T47D (cell line): ENCODE measurements at places on chromosomes 1 and 21.

DNA sequence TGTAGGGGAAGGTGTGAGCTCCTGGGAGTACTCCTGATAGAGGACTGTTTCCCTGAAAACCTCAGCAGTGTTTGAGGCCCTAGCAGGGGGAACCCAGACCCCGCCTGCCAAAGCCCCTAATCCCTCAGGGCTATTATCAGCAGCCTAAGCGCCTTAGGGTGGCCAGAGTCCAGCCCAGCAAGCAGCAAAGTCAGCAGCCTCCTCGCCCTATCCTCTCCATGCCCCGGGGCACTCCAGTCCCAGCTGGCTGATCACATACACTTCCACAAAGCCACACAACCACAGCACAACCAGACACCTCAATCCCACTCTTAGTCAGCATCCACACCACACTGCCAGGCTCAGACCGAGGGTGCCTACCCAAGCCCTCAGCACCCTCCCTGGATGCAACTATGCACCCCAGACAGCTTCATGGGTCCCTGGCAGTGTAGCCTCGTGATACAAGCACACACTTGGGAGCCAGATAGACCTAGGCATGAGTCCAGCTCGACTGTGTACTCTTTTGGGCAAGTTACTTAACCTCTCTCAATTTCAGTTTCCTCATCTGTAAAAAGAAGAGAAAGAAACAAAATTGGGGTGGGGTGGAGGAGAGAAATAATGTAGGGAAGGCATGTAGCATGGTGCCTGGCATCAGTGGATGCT is 7.1 kb downstream of the IGSF9 start:
- no peak for DNase-seq

- peak; percentile 61 for DNase-seq
Measured at GRCh38 chr1:202237052-202237451, 43.5 kb downstream of the LGR6 start.

- DNase-seq = no peak
Measured at GRCh38 chr21:45108808-45109781, 34.7 kb downstream of the ADARB1 start.

- no peak for DNase-seq
Measured at GRCh38 chr1:60448850-60449249, 375.3 kb upstream of the C1orf87 start.

DNA sequence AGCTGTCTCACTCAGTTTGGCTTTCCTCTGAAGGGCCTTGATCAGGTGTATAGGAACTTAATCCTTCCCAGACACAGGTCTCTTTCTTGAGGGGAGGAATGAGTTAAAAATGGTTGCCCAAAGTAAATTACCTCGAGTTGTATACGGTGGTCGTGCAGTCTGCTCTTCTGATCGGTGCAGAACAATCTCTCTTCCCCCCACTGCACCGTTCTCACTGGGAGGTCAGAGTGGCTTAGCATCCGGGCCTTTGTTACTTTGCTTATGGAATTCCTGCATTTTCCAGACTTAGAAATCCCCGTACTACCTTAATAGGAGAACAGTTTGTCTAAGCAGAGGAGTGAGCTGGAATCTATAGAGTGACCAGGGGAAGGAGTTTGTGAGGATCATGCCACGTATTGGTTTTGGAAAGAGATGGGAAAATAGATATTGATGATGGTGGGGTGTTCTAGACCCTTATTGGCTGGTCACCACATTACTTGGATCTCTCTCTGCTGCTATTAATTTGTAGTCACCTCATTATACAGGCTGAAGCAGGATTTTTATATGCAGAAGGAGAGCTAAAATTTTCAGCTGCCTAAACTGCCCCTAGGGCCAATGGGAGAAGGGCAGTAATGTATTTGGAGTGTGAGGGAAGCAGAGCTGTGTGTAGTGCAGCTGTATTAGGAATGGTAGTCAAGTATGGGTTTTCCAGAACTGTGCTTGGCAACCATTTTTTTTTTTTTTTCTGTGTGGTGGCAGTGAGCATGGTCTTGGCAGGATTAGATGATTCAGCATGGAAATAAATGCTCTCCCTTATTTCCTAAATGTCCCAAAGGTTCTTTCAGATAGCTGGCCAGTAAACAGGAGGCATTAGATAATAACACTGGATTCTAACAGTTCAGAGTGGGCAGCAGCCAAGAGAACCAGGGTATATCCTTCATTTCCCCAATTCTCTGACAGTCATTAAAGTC is 81.5 kb downstream of the NDUFS5 start:
- no peak for DNase-seq

DNA sequence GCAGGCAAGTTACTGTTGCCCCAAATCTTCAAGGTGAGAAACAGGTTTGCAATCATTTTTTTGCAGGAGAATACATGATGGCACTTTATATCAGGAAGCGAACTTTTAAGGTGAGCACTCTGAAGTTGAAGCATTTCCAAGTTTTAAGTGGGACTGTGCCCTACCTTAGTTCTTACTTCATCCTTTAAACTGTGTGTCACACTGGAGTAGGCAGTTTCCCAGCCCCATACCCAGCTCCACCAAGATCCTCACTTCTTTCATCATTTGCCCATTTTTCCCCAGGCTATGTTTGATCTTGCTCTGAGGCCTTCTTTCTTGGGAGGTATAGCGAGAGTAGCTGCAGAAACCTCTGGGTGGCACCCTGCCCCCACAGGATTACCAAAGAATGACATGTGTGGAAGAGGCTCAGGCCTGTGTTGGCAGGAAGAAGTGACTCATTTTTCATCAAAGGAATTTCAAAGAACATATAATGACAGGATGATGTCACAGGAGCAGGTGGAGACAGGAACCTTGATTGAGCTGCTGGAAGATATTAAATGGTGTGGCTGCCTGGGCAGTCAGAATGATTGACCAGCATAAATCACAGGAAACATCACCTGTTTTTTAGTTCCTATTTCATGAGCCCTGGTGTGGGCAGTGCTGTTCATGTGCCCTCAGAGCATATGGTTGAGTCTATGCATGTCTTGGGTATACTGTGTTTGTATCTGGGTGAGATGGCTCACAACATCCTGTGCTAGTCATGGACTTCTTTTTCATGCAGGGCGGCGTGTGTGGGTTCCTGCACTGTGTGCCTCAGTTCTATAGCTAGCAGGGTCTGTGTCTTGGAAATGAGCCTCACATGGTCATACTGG is 20.8 kb upstream of the MACF1 start:
- no peak for DNase-seq

DNA sequence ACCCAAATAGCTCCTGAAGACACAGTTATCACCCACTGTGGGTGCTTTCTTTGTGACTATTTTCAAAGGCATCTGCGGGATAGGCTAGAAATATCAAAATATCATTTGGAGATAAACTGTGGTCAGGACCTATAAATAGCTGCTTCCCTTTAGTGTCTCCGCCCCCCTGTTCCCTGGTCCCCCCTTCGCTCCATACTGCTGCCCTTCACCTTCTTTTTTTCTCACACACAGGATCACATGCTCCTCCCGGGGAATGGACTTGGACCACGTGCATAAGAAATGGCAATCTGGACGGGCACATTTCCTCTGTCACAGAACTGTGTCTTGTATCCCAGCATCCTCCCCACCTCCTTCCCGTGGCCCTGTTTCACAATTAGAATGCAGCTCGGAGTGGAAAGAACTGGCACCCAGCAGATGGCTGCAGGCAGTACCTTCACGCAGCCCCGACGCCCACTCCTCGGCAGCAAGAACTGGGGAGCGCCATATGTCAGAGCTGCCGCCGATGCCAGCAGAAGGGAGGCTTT is 68.8 kb upstream of the SSX2IP start:
- DNase-seq = no peak

GRCh38 chr1:236185687-236186086 is 43.3 kb downstream of the GPR137B start:
- no peak for DNase-seq

- no peak for DNase-seq
Measured at GRCh38 chr1:30816211-30817076, 58.9 kb upstream of the LAPTM5 start.

DNA sequence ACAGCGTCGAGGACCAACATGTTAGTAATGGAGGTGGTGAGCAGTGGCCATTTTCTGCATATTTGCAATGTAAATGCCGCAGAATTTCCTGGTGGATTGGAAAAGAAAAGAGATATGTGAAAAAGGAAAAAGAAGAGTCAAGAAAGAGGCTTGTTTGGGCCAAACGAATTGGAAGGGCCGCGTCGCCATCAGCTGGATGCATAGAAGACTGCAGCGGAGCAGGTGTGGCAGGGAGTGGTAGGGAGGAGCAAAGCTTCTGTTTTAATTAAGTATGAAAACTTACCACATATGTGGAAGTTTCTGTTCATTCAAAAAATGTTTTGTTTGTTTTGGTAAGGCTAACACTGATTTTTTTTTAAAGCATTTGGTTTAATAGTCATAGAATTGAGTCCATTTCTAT is 690.7 kb downstream of the NCAM2 start:
- DNase-seq = peak; percentile 74

DNA sequence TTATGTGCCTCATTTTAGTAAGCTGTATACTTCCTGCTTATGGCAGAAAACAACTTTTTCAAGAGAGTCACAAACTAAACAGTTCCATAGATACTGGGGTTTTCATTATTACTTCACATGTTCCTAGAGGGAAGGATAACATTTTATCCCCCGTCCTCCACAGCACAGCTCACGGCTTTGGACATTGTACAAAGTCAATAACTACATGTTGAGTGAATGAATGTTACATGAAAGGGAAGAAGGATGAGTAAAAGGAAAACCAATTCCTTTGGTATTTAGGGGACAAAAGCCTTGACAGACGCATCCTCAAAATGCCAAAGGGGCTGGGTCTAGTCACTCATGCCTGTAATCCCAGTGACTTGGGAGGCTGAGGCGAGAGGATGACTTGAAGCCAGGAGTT is 14.8 kb downstream of the PI4KB start:
- no peak for DNase-seq

GRCh38 chr1:155250246-155250632 is 5.0 kb downstream of the ENTREP3 start:
- DNase-seq = no peak

GRCh38 chr1:64001038-64001437 is 202.4 kb upstream of the UBE2U start:
- DNase-seq = no peak

GRCh38 chr1:56550138-56550858 is 29.1 kb downstream of the PLPP3 start:
- DNase-seq = no peak

DNA sequence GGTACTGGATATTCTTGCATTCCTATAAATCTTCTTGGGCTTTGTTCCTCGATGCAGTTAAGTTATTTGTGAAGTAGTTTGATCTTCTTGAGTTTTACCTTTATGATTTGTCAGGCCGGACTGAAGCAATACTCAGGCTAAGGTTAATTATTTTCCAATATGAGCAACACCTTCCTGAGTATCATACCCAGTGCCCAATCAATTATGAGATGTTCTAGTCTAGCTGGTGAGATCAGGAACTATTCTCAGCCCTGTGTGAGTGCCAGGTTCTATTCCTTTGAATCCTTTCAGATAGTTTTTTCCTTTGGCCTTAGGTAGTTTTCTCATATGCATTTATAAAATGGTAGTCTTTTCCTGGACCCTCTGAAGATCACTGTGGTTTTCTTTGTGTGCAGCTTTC is 92.5 kb downstream of the SCMH1 start:
- DNase-seq = no peak

- no peak for DNase-seq
Measured at GRCh38 chr1:226600254-226600653, 51.7 kb downstream of the STUM start.

GRCh38 chr1:107141491-107142126 is 770 bp downstream of the NTNG1 start:
- DNase-seq = no peak

- DNase-seq = no peak
Measured at GRCh38 chr1:150429805-150430204, 57.4 kb upstream of the TARS2 start.

- DNase-seq = no peak
Measured at GRCh38 chr1:74620242-74620641, 53.4 kb downstream of the ERICH3 start.

DNA sequence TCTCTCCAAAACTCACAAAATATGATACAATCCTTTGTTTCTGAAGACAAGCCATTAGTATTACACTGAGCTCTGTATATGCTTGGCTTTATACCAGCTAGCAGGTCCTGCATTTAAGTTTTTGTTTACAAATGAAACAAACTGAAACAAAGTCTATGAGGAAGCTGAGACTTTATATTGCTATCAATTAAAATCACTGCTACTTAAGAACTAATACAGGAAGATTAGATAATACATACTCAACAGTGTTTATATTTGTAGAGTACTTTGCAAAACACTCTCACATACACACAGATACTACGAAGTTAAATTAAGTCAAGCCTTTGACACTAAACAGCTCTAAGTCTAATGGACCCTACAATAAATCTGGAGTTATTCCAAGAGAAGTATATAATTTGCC is 247.4 kb downstream of the CRB1 start:
- DNase-seq = no peak
